Gastrocnemius medialis (tissue), 4 donors: ENCODE measurements at places on chromosomes 7 and 10. TPM values are rescaled to one million over a fixed set of nuclear protein-coding genes. Genes with fewer than 3 reads are reported as not detected.

DNA sequence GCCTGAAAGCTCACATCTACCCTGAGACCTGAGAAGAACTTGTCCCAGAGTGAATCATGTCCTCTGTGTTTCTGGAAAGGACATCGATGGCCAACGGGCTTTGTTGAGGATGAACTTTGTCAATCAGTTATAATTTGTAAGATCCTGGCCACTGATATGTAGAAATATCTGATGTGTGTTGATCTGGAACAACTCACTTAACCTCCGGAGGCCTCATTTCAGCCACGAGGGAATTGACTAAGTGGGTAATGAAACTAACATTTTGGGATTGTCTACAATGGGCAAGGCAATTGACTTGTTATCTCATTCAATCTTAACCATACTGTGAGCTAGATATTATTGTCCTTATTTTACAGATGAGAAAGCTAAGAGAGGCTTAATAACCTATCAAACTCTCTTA, 468.1 kb upstream of the NRP1 start:
- DNase-seq, result no peak

DNA sequence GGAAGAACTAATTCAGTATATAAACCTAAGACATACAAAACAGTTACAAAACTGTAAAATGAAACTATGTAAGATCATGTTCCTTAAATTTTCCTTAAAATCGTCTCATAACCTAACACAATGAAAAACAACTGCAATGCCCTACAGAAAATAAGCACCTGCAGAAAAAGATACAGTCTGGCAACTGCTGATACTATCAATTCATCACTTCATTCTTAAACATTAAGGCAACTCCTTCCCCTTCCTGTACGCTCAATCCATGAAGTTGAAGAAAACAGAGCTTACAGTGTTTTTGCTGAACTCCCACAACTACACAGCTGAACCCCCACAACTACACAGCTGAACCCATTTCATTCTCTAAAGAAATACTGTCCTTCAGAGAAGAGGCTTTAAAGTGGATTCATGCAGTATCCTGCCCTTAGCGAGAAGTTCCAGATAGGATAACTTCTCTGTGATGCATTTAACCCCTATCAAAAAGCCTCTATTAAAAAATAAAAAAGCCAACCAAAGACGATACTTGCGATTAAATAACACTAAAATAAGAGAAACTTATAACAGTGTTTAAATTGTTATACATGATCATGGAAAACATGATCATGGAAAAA, 50.0 kb downstream of the JMJD1C start:
- DNase-seq, result no peak

Gene PSAP
- 1,102 TPM for total RNA-seq

DNA sequence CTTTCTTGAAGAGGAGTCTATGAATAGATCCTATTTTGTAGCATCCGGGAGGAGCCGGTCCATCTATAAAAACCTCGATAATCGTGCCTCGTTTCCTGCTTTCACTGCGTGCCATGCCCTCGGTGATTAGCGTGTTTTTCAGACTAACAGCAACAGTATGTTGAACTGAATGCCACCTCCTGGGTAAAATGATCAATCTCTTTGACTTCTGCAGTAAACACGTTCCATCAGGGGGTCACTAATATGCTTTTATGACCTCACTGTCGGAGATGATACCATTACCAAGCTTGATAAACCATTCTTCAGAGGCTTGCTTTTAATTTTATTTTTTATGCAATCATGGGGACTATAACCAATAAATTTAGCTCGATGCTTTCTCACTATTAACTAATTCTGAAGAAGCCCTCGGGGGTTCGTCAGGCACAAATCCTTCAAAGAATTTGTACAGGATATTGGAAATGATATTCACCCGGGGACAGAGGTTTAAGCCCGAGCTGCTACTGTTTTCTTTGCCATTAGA, 228.3 kb downstream of the ADARB2 start:
- no peak for DNase-seq

Gene NPFFR1
- not detected for total RNA-seq

GRCh38 chr10:17387861-17388503, 66.4 kb downstream of the ST8SIA6 start:
- DNase-seq, result no peak

Gene NODAL
- total RNA-seq, result not detected

Gene RNF32
- not detected for total RNA-seq

DNA sequence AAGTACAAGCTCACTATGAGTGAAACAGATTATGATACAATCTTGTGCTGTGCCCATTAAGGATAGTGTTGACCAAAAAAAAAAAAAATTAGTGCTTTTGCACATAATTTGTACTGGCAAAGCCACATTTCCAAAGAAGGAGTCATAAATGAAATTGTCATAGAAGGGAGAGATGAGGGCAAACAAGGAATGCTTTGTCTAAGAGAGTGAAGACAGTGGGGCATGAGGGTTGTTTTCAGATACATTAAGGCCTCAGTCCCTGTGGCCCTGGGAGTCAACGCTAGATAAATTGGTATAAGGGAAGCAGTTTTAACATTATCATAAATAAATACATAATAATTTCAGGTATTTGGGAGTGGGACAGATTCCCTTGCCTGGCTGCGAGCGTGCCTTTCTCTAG, 267.5 kb upstream of the PRKCQ start:
- no peak for DNase-seq

DNA sequence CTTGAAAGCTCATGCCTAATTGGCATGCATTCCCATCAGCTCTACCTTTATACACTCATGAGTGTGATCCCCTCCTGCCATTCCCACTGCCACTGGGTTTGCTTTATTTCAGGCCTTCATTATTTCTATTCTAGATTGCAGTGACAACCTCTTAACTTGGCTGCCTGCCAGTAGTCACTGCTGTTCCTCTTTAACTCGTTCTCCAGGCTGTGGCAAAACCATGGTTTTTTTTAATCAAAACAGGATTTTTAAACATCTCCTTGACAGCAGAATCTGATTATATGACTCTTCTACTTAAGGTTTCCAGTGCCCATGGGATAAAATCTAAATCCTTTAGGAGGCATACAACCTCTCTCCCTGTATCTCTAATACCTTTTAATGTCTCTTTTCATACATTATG, 223.7 kb upstream of the PCDH15 start:
- DNase-seq, result no peak
